Esophagus muscularis mucosa (tissue), 4 donors: ENCODE measurements at places on chromosomes 11 and 22. TPM values are rescaled to one million over a fixed set of nuclear protein-coding genes. Genes with fewer than 3 reads are reported as not detected.

GRCh38 chr22:19658967-19659804, 55.1 kb upstream of the SEPTIN5 start:
- no peak overlapping the region for H3K27ac ChIP-seq
- no peak for DNase-seq
- H3K36me3 ChIP-seq: no peaks in the 10 kb centered on the region
- peaks cover 11% of the 10 kb centered on the region for H3K4me1 ChIP-seq
- no peaks in the 10 kb centered on the region for H3K27me3 ChIP-seq
- no peak overlapping the region for H3K4me3 ChIP-seq

DNA sequence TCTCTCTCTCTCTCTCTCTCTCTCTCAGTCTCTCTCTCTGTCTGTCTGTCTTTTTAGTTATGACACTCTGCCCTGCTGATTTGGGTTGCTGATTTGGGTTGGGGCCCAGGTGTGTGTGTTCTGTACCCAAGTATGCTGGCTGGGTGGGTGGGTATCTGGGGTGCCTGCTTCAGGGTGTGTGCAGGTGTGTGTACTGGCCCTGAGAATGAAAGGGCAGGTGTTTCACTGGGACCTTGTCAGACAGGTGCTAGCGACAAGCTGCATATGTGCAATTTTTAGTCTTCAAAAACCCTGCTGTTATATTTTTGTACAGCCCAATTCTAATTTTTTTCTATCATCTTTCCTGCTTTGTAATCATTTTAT, 943 bp downstream of the CSF2RB start:
- DNase-seq: no peak
- H3K36me3 ChIP-seq: no peaks in the 10 kb centered on the region
- no peak overlapping the region for H3K27ac ChIP-seq

DNA sequence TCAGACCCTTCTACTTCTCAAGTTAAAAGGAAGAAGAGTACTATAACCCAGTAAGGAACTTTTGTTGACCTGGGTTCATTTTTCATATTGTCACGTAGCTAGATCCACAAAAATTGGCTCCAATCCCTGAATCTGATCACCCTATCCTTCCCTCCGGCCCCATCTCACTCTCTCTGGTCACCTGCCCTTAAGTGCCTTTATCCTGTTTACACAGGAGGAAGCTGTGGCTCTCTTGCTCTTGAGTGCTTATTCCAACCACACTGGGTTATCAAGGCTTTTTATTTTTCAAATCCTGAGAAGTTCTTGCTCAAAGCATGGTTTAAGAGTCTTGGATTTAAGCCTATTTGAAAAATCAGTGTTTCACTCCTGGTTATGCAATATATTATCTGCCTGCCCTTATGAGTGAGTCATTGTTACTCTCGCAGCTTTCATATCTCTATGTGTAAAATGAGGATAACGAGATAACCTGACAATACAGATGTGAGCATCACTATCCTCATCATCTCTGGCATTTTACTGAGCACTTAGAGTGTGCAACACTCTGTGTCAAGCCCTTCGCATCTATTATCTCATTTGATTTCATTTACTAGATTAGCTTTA, 293.9 kb downstream of the GUCY1A2 start:
- H3K4me1 ChIP-seq: no peaks in the 10 kb centered on the region
- H3K4me3 ChIP-seq: no peak overlapping the region
- DNase-seq: no peak
- no peak overlapping the region for H3K27ac ChIP-seq
- H3K36me3 ChIP-seq: no peaks in the 10 kb centered on the region
- no peaks in the 10 kb centered on the region for H3K27me3 ChIP-seq

DNA sequence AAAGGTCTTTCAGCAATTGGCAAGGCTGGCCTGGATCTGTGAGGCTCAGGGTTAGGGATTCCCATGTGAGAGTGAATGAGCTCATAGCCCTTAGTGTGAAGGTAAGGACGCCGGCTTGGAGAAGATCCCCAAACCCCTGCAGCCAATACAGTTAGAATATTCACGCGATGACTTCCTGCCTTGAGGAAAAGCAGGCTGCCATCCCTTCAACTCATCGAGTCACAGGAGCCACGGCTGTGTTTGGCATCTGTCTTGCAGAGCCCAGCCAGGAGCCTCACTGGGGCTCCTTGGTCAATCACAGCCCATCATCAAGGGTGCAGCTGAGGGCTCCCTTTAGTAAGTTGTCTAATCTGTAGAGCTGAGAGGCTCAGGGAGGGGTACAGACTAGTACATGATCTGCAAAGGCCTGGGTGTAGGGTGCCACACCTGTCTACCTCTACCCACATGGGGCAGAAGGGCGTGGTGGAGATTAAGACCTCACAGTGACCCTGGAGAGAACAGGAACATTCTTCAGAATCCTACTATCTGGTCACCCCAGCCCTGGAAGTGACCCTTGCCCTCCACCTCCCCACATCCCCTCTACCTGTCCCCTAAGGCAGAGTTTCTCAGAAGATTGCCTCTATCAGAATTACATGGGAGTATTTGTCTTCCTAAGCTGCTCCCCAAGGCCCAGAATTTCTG, 18.5 kb downstream of the IL10RA start:
- no peaks in the 10 kb centered on the region for H3K27me3 ChIP-seq
- no peak overlapping the region for H3K27ac ChIP-seq
- no peak overlapping the region for H3K4me3 ChIP-seq
- peaks cover 21% of the 10 kb centered on the region for H3K4me1 ChIP-seq

DNA sequence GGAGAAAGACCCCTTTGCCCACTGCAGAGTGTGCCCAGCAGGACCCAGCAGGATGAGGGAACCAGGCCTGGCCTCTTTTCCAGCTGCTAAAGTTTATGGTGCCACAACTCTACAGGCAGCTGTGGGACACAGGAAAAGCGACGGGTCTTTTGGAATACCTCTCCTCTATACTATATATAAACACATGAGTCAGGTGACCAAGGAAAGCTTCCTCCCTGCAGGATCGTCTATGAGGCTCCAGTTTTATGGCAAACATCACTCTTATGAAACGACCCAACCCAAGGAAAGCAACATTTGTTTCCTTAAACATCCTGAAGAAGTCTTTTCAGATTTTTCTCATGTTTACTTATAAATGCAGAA, 102.8 kb upstream of the AKIP1 start:
- peak overlapping the region; percentile 70 for H3K4me3 ChIP-seq
- H3K4me1 ChIP-seq: peaks cover 71% of the 10 kb centered on the region
- H3K36me3 ChIP-seq: no peaks in the 10 kb centered on the region
- H3K27ac ChIP-seq: peak overlapping the region; percentile 94

GRCh38 chr11:87743007-87743406, 432.2 kb downstream of the RAB38 start:
- no peak overlapping the region for H3K27ac ChIP-seq
- no peaks in the 10 kb centered on the region for H3K27me3 ChIP-seq
- no peak for DNase-seq

DNA sequence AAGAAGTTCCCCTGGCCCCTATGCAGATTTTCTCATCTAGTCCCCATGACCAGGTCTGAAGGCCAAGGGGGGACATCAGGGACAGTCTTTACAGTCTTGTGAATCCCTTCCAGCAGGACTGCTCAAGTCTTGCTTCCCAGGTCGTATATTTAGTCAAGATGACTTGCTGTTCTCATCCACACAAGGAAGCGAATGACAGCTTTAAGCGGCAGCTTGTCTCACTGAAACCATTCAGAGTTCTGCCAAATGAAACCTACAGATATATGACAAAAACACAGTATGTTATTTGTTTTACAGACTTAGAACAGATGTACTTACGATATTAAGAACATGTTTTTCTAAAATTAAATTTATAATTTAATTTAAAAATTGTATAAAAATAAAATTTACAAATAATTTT, 5.6 kb downstream of the VWA5A start:
- no peak overlapping the region for H3K4me3 ChIP-seq
- peaks cover 33% of the 10 kb centered on the region for H3K36me3 ChIP-seq
- H3K4me1 ChIP-seq: peaks cover 10% of the 10 kb centered on the region
- H3K27ac ChIP-seq: no peak overlapping the region
- H3K27me3 ChIP-seq: no peaks in the 10 kb centered on the region

GRCh38 chr11:106708348-106708747, 309.9 kb downstream of the GUCY1A2 start:
- H3K27me3 ChIP-seq: no peaks in the 10 kb centered on the region
- no peak for DNase-seq
- H3K4me1 ChIP-seq: no peaks in the 10 kb centered on the region
- H3K4me3 ChIP-seq: no peak overlapping the region
- no peak overlapping the region for H3K27ac ChIP-seq

TIMP3 gene
- total RNA-seq: 733 TPM

DRD2 gene
- 0.13 TPM for total RNA-seq

TRIM64C gene
- not detected for total RNA-seq

USP47 gene
- 86.2 TPM for total RNA-seq

SLC22A9 gene
- total RNA-seq: not detected

GATD1 gene
- total RNA-seq: 26.6 TPM

FAM168A gene
- total RNA-seq: 50.5 TPM

ARHGAP32 gene
- total RNA-seq: 16.5 TPM

C22orf42 gene
- total RNA-seq: not detected
